Stimulated activated CD4-positive, alpha-beta T cell treated with anti-CD3 and anti-CD28 coated beads, TNF-alpha, amount 100 ng/mL, for 1 hour (primary cell): ENCODE measurements at places on chromosomes 2 and 18.

DNA sequence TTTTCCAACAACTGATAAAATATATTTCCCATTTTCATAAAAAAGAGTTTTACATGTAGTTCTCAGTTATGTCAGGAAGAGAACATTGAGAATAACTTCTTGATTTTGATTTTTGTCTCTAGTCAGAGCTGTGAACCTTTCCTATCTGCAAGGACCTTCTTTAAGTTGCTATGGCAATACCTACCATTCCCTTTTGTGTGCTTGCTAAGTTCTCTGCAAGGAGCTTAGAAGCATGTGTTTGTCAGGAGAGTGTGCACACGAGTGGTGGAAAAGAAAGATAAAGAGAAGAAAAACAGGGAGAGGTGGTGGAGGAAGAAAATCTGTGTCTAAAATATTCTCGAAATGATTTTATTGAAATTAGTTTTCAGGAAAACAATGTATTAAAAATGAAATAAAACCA is 140.3 kb upstream of the SLC8A1 start:
- no peak for DNase-seq

GRCh38 chr2:54899576-54900200 is 150.6 kb downstream of the RTN4 start:
- DNase-seq = no peak

DNA sequence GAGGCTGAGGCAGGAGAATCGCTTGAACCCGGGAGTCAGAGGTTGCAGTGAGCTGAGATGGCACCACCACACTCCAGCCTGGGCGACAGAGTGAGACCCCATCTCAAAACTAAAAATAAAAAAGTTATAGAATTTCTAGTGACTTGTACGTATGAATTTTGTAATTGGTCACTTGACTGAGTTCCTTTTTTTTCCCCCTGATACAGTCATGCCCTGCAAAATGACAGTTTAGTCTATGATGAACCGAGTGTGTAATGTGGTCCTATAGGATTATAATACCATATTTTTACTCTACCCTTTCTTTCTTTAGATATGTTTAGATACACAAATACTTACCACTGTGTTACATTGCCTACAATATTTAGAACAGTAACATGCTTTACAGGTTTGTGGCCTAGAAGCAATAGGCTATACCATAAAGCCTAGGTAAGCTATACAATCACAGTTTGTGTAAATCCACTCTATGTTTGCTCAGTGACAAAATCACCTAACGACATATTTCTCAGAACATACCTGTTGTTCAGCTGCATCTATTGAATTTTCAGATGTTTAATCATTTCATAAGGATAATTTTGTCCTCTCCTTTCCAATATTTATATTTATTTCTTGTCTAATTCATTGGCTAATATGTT is 25.4 kb downstream of the SOCS6 start:
- DNase-seq = no peak

DNA sequence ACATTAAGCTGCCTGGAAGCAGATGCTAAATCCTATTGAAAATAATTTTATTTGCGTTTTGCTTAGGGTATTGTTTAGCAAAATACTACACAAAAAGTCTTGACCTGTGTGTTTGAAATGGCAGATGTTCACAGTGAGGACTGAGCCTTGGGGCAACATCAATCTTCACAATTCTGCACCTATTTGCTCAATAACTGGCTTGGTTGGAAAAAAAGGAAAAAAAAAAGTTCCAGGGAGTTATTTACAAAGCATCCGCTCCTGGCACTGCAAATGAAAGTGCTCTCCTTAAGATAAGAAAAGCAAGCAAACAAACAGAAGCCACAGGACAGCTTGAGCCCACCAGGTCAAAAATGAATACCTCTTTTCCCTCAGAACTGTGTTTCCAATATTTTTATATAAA is 77.7 kb downstream of the MAP2 start:
- DNase-seq = no peak

GRCh38 chr2:180747728-180748127 is 232.7 kb upstream of the UBE2E3 start:
- no peak for DNase-seq

DNA sequence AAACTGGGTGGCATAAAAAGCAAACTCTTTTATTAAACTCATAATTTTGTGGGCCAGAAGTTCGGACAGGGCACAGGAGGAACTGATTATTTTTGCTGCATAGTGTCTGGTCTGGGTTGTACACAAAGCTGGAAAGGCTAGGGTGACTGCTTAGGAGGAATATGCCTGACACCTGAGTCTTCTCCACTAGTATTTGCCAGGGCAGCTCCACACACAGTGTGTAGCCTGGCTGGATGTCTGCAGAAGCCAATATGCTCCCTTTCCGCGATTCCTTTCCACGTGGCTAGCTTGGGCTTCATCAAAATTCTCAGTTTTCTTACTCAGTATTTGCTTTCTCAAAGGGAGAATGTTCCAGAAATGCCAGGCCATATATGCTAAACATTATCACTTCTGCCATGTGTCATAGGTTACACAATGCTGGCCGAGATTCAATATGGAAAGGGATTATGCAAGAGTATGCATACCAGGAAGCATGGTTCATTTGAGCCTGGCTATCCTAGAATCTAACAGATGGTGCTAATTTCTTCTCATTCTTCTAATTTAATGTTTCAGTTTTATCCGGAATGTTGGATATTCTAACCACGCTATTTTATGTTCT is 142.7 kb upstream of the DOK6 start:
- DNase-seq = no peak

DNA sequence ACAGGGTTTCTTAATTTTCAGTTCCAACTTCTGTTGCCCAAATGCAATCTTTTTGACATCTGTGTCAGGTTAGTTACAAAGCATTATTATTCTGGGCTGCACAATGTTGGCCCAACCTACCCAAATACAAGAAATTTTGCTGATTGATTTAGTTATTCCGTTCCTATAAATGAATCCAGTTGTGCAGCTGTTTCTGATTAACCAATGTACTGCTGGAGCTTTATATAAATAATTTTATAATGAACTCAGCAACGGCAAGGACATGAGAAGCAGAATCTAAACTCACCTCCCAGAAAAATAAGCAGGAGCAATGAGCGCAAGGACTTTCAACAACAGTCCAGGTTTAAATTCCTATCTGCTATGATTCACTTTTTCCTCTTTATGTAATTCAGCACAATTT is 76.3 kb upstream of the WIPF1 start:
- DNase-seq = no peak

GRCh38 chr2:121650315-121650930 is 1.2 kb upstream of the CLASP1 start:
- DNase-seq = no peak

DNA sequence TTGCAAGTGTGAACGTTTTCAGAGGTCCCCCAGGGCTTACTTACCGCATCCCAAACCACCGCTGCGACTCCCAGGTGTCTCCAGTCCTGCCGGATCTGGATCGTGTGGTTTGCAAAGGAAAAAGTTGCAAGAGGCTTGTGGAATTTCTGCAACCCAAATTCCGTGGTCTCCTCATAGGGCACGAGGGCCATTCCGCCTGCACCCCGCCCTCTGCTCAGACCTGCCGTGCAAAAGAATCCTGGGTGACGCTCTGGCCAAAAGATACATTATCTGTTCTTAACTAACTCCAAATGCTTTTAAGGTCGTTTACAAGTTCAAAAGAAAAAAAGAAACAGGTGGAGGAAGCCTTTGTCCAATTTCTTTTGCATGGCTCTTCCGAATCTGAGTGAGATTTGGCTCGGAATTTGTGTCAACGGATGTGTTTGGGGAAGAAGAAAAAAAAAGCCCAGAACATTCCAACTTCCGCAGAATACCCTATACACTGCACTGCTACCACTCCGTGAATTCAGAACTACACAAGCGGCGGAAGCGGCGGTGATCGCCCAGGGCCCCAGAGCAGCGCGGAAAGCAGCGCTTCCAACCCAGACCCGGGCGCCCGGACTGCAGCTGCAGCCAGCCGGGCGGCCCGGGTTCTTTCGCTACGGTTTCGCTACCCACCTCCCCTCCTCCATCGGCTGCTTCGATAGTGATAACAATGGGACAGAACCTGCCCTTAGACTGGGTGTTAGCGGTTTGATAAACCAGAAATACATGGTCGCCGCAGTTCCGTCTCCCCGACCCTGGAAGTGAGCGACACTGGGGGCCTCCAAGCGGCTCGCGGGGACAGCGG is 795 bp downstream of the METTL21A start:
- peak; percentile 48 for DNase-seq

DNA sequence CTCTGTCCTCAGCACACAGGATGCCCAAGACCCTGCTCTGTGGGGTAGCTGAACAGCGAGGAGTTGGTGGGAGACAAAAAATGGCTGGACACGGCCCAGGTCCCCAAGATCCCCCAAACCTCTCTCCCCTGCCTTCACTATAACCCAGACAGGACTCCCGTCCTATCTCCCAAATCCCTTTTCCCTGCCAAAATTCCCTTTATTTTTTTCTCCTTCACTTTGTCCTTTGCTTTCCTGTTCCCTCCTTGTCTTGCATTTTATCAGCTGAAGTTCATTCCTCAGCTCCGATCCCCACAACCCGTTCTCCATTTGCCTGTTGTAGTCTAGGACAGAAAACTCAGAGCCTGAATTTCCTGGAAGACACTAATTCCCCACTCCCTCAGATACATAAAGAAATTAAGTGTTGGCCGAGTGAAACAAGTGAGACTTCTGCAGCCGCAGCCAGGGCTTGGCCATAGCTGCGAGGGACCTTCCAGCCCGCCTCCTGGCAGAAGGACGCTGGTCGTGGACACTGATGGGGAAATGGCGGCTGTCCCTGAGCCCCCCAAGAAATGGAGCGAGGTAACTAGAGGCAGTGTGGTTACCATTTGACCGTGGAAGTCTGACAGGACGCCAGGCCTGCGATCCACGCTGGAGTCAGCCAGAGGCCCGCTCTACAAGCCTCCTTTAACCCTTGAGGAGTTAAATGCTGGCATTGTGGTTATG is 173.6 kb downstream of the BCL2 start:
- no peak for DNase-seq

GRCh38 chr18:9069601-9070000 is 32.9 kb upstream of the NDUFV2 start:
- DNase-seq = no peak

GRCh38 chr2:18381386-18381785 is 179.1 kb downstream of the RDH14 start:
- DNase-seq = no peak

GRCh38 chr2:179410552-179411356 is 146.1 kb upstream of the SESTD1 start:
- peak; percentile 3 for DNase-seq

GRCh38 chr2:212554233-212554632 is 15.6 kb upstream of the ERBB4 start:
- no peak for DNase-seq

DNA sequence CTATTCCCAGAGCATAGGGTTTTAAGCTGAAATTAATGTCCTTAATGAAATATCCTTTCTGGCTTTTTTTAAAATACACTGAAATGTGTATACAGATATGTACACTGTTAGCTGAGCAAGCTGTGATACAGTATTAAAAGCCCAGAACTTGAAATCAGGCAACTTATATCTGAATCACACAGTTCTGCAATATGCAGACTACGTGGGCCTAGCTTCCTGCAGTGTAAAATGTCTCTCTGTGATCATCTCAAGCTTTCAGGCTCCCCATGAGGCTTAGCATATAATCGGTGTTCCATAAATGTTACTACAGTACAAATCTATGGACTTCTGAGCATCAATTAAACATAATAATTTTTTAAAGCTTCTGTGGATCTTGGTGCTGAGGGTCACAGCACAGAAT is 8.2 kb downstream of the FBXO15 start:
- DNase-seq = no peak

GRCh38 chr2:29676886-29677453 is 244.4 kb downstream of the ALK start:
- DNase-seq = no peak

DNA sequence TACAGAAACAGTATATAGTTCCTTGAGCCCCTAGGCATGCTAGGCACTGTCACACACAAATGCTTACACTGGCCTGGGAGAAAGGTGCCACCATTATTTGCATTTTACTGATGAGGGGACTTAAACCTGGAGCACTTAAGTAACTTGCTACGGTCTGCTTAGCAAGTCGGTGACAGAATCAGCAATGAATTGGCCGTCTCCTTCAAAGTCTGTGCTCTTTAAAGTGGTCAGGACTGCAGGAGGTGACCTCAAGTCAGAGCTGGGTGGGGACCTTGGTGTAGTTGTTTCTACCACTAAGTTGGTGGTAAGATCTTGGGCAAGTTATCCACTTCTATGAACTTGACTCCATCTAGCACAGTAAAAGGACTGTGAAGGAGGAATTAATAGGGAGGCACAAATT is 34.8 kb downstream of the PTPRM start:
- no peak for DNase-seq

- no peak for DNase-seq
Measured at GRCh38 chr2:128602038-128602698, 283.5 kb upstream of the HS6ST1 start.

DNA sequence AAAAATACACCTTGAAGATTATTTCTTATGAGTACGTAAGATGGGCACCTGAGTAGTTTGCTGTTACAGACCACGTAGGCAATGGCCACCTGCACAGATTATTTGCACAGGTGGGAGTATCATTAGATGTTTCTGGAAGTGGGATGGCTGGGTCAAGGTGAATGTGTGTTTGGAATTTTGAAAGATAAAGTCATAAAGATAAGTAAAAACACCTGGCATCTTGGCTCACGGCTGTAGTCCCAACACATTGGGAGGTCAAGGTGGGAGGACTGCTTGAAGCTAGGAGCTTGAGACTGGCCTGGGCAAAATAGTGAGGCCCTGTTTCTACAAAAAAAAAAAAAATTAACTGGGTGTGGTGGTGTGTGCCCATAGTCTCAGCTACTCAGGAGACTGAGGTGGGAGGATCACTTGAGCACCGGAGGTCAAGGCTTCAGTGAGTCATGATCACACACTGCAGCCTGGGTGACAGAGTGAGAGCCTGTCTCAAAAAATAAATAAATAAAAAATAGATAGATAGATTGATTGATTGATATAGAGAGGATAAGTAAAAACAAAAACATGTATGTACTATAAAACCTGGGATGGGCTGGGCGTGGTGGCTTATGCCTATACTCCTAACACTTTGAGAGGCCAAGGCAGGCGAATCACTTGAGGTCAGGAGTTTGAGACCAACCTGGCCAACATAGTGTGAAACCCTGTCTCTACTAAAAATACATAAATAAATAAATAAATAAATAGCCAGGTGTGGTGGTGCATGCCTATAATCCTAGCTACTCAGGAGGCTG is 30.4 kb downstream of the ODC1 start:
- no peak for DNase-seq

- DNase-seq = no peak
Measured at GRCh38 chr2:38387887-38388286, 10.8 kb upstream of the ATL2 start.

- no peak for DNase-seq
Measured at GRCh38 chr18:32049393-32050171, 31.0 kb downstream of the RNF125 start.
